ENCODE measurements at places on chromosomes 6 and 20.

GRCh38 chr6:45739058-45739457, 276.6 kb downstream of the CLIC5 start:
- no peak for DNase-seq

DNA sequence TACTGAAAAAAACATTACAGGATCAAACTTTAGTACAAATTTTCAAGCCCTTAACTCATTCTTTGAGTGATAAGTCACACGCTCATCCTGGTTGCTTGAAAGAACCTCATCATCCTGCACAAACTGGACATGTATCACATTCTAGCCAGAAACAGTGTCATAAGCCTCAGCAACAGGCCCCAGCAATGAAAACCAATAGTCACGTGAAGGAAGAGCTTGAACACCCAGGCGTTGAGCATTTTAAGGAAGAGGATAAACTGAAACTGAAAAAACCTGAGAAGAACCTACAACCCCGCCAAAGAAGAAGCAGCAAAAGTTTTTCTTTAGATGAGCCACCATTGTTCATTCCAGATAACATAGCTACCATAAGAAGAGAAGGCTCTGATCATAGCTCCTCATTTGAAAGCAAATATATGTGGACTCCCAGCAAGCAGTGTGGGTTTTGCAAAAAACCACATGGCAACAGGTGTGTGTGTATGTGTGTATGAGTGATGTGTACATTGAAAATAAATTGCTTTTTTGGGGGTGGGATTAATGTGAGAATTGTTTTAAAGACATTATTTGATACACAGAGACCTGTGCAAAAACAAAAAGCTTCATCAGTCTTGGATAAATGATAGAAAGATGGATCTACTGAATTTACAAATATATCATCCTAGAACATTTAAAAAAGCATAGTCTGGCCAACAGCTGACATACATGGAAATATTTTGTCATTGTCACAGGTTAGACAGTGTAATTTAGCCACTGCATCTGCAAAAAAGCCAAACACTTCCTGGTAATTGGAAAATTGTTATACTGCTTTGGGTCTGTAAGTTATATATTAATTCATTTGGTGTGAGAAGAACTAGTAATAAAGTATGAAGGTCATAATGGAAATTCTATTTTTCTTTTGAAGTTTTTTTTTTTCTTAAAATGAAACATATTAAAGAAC, 50.1 kb downstream of the PHF3 start:
- no peak for DNase-seq

- no peak for DNase-seq
These were observed 6.6 kb upstream of the KIF13A start for GRCh38 chr6:17994019-17994418.

GRCh38 chr6:11974089-11974488, 38.0 kb upstream of the HIVEP1 start:
- DNase-seq, result no peak

DNA sequence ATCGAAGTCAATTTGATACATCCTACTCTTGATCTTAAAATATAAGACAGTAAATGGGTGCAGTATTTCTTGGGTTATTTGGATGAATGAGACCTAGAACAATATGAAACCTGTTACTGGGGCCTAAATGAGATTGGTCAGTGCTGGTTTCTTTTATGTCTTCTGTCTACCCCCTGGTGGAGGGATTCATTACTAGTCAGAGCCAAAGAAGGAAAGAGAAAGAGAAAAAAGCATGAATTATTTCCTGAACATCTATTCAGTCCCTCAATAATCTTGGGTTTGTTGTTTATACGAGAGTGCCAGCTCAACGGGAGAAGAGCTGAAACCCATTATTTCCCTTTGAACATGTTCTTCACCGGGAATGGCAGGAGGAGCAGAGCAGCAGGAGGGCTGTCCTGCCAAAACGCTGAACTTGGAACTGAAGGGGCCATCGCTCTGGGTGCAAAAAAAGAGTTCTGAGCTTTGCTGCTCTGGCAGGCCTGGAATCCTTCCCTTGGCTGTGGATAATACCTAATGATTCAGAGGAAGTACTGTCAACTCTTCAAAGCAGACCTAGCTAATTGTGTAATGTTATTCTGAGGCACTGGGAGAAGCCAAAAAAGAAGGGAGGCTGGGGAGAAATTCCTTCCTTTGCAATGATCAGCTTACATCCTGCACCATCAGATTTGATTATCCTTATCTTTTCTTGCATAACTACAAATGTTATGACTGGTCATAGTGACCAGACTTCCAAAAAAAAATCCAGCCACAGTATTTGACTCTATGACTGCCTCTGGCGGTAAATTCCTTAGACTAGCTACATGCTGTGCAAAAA, 72.0 kb downstream of the BLOC1S5 start:
- no peak for DNase-seq

- no peak for DNase-seq
These were observed 162.6 kb upstream of the SNX9 start for GRCh38 chr6:157660414-157660813.
